Right hindlimb (tissue), 1 donor: ENCODE measurements at places on chromosomes 11 and 22.
A peak's percentile ranks its signal among the peaks of the same experiment; 100 is the strongest.

- DNase-seq, result no peak
Observed at GRCh38 chr11:124842305-124842704, 22.9 kb upstream of the ROBO3 start.

GRCh38 chr22:22142661-22143060 is 101.9 kb upstream of the VPREB1 start:
- no peak for DNase-seq

DNA sequence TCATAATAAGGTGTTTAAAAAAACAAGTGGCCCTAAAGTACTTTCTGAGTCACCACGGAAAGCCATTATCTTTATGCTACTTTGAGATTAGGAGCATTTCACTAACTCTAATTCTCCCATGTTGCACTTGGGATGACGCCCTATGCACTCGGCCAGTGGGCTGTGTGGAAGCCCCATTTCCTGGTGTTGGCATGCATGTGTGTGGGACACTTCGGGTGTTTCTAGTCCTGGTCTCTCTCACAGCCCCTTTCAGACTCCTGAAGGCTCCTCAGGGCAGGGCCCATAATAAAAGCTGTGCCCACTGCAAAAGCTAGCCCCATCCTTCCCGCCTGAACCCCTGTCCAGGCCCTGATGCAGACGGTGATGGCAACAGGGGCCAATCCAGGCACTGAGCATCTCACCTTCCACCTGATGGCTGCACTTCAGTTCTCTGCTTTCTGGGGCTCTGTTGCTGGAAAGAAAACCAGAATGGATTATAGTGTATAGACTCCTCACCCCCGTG is 14.9 kb upstream of the FXYD2 start:
- no peak for DNase-seq

- DNase-seq, result no peak
Observed at GRCh38 chr11:2096011-2096918, 42.9 kb downstream of the IGF2 start.

DNA sequence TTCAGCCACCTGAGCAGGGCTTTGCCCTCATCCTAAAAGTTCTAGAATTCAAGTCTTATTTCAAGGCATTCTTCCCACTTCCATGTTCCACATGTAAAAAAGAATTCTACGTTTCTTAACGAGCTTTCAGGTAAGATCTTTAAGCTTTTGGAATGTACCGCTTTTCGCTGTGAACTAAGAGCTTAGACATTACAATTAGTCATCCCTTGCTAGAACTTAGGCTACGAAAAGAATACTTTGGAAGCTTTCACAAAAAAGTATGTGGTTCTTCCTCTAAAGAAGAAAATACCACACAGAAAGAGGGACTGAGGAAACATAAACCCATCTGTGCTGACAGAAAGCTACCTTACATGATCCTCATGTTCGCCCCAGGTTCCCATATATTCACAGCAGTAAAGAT is 1.9 kb downstream of the NUMA1 start:
- no peak for DNase-seq

DNA sequence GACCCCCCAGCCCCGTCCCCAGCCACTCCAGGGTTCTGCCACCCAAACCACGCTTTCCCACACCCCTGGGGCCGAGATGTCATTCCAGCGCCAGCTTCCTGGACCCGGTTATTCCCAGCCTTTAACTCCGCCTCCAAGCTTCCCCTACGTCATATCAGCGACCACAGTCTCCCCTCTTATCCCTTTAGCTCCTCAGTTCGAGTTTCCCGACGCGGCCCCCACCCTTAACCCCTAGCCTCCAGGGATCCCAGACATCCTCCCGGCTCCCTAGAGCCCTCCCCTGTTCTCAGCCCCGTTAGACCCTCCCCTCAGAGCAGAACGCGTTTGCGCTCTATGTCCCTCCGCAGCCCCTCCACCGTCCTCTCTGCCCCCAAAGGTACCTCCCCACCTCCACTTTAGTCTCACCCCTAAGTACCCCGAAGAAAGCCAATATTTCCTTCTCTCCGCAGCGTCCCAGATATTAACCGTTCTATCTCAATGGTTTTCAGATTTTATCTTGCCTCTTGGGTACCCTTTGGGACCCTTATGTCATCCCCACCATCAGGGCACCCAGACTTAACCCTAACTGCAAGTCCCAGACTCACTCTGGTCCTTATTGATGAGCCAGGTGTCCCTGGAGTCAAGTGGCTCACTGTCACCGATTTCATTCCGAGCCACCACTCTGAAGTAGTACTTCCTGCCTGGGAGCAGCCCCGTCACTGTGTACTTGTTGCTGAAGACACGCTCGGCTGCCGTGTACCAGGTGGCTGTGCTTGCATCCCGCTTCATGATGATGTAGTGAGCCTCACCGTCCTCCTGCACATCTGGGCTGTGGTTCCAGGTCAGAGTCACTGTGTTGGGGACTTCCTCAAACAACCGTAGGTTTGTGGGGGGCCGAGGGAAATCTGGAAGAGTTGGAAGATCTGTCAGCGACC is 8.0 kb downstream of the TMEM86A start:
- DNase-seq, result peak; percentile 85

DNA sequence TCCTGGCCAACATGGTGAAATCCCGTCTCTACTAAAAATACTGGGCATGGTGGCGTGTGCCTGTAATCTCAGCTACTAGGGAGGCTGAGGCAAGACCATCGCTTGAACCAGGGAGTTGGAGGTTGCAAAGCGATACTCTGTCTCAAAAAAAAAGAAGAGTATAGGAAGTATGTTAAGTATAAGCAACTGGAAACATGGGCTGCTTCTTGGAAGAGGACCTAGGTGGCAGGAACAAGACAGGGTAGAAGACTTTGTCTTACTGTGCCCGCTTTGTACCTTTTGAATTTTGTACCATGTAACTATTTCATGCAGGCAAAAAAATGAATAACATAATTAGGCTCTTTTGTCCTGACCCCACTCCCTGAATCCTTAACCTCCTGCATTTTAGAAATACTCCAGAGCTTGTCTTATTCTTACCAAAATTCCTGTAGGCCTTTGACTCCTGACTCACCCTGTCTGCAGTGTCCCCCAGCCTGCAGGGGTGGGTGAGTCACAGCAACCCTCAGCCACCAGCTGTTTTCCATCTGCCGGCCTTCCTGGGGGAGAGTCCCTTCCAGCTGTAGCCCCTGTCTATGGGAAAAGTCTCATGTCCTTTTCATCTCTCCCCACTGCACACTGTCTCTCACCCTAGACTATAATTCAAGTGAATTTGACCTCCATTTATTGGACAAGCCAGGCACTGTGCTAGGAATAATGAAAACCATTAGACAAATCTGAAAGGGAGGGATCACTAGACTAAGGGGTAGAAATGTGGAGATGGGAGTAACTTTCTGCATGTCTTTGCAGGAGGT is 41.8 kb downstream of the TXN2 start:
- DNase-seq, result peak; percentile 70

DNA sequence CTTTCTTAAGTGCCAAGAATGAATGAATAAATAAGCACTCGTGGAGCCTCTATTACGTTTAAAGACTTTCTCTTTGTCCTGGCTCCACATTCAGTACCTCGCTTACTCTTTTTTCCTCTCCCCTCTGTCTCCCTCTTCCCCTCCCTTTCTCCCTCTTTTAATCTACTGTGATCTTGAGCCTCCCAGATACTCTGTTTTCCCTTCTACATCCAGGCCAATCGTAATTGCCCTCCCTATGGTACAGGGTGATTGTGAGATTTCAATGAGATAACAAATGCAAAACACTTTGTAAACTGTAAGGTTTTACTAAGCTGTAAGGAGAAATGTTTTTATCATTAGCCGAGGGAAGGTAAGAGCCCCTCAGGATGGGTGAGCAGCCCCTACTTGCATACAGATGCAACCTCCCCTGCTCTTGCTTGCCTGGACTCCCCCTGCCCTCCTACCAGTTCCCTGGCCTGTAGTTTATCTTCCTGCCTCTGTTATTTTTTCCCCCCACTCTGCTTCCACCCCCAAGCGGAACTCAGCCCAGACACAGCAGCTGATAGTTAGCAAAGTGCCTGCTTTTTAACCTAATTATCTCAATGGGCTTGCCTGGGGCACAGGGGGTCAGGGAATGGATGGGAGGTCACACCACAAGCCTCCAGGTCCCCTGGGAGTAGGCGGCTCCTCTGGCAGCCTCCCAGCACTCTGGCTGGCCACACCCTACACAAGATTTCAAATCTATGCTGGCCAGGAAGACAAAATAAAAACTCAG is 76.9 kb upstream of the CADM1 start:
- peak; percentile 37 for DNase-seq

GRCh38 chr11:35549787-35550186 is 24.4 kb upstream of the PAMR1 start:
- no peak for DNase-seq

DNA sequence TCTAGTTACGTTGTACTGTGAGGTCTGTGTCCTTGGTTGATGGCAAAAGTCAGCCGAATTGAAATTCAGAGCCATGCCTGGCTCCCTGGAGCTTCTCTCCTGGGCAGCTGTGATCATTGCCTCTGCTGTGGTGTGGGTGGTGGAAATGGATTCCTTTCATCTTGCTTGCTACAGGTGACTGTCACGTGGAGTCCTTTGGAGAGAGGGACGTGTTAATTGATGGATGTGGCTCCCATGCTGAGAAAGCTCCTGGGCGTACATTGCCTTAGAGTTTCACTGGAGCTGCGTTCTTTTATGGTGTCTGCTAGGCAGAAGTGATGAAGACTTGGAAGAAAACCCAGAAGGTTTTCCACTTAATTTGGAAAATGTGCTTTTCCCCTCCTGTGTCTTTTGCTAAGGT is 41.9 kb upstream of the PPP6R3 start:
- DNase-seq, result no peak

GRCh38 chr22:20566420-20567260 is 59.2 kb downstream of the MED15 start:
- DNase-seq, result no peak

GRCh38 chr22:35834061-35834460 is 116.4 kb downstream of the APOL5 start:
- no peak for DNase-seq

GRCh38 chr11:44839458-44840084 is 111.1 kb downstream of the TP53I11 start:
- DNase-seq, result no peak

DNA sequence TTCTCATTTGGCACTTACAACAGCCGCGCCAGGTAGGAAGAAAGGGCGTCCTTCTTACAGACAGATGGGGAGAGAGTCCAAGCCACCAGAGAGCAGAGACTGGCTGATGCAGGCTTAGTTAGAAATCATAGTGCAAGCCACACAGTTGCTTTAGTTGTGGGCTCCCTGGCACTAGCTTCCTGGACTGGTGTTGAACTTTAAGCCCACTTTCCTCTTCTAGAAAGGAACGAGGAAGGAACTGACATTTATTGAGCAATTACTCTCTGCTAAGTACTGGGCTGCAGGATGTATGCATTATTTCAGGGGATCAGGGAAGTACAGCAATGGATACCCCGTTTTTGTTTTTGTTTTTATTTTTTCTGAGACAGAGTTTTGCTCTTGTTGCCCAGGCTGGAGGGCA is 3.0 kb downstream of the BACE1 start:
- no peak for DNase-seq

- no peak for DNase-seq
Observed at GRCh38 chr22:46792061-46792796, 29.8 kb downstream of the TBC1D22A start.

GRCh38 chr11:94305146-94305545 is 766 bp downstream of the IZUMO1R start:
- no peak for DNase-seq

GRCh38 chr11:96035740-96036078 is 111.8 kb upstream of the MTMR2 start:
- no peak for DNase-seq

DNA sequence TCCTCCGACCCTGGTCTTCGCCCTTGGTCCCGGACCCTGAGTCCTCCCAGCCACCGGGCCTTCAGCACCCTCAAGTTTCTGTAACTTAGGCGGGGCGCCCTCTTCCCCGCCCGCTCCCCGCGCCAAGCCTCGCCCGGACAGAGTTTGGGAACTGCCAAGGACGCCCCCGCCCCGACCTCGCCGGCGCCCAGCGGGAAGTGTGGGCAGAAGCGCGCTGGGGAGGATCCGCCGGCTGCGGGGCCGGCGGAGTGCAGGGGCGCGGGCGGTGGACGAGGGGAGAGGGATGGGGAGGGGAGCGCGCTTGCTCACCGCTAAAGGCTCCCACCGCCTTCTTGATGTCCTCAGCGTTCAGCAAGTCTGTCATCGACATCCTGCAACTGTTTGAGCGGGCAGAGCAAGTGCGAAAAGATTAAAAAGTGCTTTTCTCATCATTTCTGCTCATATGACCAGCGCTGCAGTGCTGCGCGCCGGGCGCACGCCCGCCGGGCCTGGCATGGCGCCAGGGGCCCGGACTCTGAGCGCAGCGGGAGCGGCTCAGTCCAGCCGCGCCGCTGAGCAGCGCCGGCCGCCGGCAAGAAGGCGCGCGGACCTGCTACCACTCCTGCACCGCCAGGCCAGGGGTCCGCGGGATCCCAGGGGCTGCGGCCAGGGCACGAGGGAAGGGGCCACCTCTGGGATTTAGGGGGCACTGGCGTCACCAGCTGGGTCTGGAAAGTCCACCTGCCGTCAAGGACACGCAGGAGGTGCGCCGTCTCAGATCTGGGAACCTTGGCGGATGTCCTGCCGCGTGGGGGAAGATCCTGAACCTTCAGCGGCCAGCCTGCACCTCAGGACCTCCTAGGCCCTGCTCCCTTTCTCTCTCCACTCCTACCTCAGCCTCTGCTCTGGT is at the start of gene PVALB:
PVALB (minus strand) TSS at position 400 of the 889 bp plus-strand sequence; CDS start at position 370, 30 bp downstream.
- peak; percentile 41 for DNase-seq

GRCh38 chr22:29503811-29504372 is 23.9 kb downstream of the NEFH start:
- DNase-seq, result peak; percentile 63

DNA sequence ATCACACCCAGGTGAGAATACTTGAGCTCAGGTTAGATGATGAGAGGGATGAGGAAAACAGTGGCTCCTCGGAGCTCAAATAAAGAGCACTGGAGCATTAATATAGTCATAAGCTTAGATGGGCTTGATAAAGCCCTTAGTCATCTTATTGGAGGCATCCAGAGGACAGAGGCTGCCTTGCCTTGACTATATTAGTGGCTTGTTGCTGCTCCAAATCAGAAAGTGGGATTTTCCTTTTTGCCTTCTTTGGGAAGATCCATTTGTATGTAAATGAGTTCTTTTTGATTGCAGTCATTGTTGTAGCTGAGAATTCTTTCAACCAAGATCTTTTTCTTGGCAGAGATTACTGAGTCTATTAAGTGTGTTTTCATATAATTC is 18.9 kb downstream of the ADM start:
- no peak for DNase-seq

- DNase-seq, result no peak
Observed at GRCh38 chr11:67631853-67632174, 2.1 kb upstream of the NUDT8 start.

DNA sequence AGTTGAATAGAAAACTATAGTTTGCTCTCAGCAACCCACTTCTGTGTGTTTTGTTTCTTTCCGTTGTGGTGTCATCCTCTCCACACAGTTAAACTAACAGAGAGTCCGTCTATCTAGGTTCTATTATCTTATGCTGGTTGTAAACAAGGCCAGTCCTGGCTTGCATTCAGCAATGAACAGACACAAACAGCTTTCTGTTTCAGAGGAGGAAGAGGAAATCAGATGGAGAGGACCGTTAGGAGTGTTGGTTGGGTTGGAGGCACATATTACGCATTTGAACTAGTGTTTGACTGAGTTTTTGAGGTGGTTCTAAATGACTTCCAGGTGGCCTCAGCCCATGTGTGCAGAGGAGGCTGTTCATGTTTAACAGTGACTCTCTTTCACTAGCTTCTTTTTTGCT is 129.5 kb upstream of the SORL1-AS1 start:
- DNase-seq, result no peak

- DNase-seq, result peak; percentile 74
Observed at GRCh38 chr11:130522284-130522961, 74.0 kb downstream of the ADAMTS15 start.

- DNase-seq, result no peak
Observed at GRCh38 chr22:32236970-32237369, 18.2 kb downstream of the SLC5A4 start.
